ENCODE measurements at places on chromosomes 16 and 17. TPM values are rescaled to one million over a fixed set of nuclear protein-coding genes. Genes with fewer than 3 reads are reported as not detected.

Gene BLTP2
- 62.9 TPM for total RNA-seq

Gene RSKR
- total RNA-seq, result 3.8 TPM

Gene IGF2BP1
- 85.4 TPM for total RNA-seq

Gene GAST
- total RNA-seq, result not detected

Gene CLDN9
- total RNA-seq, result 0.39 TPM

Gene CARHSP1
- 134 TPM for total RNA-seq

Gene OR3A3
- total RNA-seq, result not detected

Gene RNF222
- total RNA-seq, result not detected

Gene ZFPM1
- total RNA-seq, result 8.6 TPM

Gene KRT9
- total RNA-seq, result not detected

Gene ABCC3
- 153 TPM for total RNA-seq

Gene LRRC75A
- total RNA-seq, result 1.0 TPM

Gene BAIAP3
- total RNA-seq, result 1.1 TPM

Measured in A549 treated with CORT108297 at 1 μM for 4 hours (cell line).